ENCODE measurements at places on chromosomes 3 and 15.

GRCh38 chr15:46523701-46524100 lies 888.9 kb downstream of the SQOR start:
- no peak for DNase-seq

GRCh38 chr3:42014921-42015533 lies 53.1 kb upstream of the ULK4 start:
- DNase-seq, result no peak

- no peak for DNase-seq
Measured at GRCh38 chr15:44289259-44289790, 806 bp downstream of the GOLM2 start.

- no peak for DNase-seq
Measured at GRCh38 chr3:149247929-149248691, 26.5 kb upstream of the CP start.

DNA sequence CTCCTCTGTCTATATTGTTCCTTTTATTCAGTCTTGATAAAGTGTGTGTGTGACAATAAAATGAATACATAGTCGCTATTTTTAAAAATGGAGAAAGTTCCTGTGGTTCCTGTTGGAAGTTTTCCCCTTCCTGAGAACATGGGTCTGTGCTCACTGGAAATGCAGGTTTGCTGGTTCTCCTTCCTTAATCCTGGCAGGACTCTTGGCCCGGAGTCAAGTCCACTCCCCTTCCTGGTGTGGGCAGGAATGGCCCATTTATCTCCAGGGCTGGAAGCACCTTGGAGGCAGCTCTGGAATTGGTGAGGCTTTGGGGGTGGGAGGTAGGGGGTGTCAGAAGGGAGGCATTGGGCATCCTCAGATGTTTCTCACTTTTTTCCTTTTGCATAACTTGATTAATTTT lies 30.1 kb downstream of the FOXL2 start:
- DNase-seq, result no peak

GRCh38 chr3:11903047-11903446 lies 56.4 kb upstream of the TAMM41 start:
- DNase-seq, result no peak

- no peak for DNase-seq
Measured at GRCh38 chr3:134034005-134034785, 4.5 kb upstream of the SLCO2A1 start.

DNA sequence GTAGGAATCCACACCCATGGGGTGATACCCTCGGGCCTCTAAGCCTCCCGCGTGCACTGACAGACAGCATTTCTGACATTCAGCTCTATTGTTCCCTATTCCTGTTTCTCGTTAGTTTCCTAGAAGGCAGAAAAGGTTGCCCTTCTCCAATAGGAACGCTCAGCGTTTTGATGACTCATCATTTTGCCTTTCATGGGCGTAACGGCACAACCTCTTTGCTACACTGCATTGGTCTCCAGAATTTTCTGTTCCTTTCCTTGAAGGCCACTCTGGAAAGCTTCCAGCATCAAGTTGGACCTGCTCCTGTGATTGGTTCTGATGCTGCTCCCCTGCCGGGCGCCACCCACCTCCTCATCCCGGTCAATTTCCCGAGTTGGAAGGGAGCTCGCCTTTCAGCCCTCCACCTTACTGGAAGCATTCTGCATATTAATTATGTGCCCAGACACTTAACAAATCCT lies 13.0 kb upstream of the TNK2 start:
- DNase-seq, result no peak

GRCh38 chr3:169218314-169218983 lies 445.1 kb downstream of the MECOM start:
- DNase-seq, result no peak

GRCh38 chr15:86328658-86329057 lies 249.0 kb downstream of the AGBL1 start:
- DNase-seq, result no peak

GRCh38 chr3:76365275-76365674 lies 579.9 kb upstream of the ZNF717 start:
- DNase-seq, result no peak

- DNase-seq, result no peak
Measured at GRCh38 chr3:53502737-53503136, 8.3 kb downstream of the CACNA1D start.

DNA sequence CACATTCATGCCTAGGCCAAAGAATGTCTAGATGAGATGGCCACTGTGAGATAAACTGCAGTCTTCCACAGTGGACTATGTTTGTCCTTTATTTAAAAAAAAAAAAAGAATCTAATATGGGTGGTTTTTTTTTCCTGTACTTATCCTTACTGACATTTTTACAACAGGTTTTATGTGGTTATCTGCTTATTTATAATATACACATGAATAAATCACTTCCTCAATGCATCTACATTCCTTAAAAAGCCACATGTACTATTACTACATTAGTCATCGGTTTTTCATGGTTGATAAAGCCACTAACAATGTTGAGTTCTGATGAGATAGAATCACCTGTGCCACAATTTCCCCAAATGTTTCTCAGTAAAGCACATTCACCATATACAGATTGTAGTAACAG lies 341.3 kb upstream of the THBS1 start:
- no peak for DNase-seq

DNA sequence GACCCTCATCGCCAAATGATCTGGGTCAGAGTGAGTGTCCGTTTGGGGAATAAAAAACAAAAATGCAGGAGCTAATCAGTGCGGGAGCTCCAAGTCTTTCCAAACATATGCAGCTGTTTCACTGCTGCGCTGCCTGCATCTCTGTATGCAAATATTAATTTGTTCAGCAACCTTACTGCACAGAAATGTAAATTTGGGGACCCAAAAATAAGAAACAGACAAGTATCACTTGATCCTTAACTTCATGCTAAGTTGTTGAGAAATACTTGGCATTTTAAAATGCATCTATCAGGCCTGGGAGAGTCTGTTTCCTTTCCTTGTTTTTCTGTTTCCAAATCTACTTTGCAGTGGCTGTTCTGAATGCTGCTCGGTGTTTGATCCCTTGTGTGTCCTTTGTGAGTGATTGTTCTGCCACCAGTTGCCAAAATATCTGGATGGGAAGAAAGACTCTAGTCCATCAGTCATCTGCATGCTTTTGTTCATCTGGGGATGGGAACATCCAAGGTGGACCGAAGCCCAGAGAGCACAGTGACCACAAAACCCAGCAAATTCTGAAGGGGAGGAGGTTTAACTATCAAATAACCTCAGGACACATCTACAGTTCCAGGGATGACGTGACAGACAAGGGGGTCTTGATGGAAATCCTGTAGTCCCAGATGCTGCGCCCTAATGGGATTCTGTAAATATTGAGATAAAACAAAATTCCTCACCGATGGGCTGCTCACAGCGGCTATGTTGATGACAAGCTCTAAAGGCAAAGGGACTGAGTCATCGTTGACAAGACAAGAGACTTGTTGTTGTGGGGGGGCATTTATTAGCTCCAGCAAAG lies 199.5 kb upstream of the WNT5A start:
- DNase-seq, result no peak

DNA sequence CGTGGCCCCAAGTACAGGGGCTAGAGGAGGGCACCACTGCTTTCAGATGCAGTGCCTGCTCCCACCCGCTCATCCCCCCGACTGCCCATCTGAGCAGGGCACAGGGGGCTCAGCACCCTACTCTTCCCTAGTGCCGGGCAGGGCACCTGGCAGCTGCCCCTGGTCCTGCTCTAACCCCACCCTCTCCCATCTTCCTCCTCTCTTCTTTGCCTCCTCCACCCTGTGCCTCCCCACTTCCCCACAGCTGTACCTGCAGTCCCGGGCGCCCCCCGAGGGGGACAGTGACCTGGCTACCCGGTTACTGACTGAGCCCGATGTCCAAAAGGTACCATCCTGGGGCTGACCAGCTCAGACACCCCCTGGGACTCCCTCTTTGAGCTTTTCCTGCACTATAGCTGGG lies 12.8 kb downstream of the NBEAL2 start:
- no peak for DNase-seq

DNA sequence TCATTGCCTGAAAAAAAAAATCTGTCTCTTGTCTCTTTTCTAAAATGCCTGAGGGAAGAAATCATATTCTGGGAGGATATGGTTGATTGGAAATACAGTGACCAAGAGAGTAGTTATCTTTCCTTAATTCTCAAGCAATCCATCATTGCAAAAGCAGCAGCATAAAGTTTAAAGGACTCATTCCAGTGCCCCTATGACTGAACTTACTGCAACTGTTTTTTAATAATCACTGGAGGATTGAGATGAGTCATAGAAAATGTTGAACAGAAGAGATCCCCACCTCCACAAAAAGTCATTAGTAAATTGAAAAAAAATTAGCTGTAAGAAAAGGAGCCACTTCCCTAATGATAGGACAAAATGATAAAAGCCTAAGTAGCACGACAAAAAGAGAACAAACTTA lies 121.5 kb downstream of the SLC9A9 start:
- DNase-seq, result no peak

- no peak for DNase-seq
Measured at GRCh38 chr3:114108137-114108536, 51.6 kb downstream of the QTRT2 start.

Data from activated CD8-positive, alpha-beta memory T cell treated with anti-CD3 and anti-CD28 coated beads for 48 hours (primary cell).